ENCODE measurements at places on chromosomes 5 and 9. TPM values are rescaled to one million over a fixed set of nuclear protein-coding genes. Genes with fewer than 3 reads are reported as not detected.

The SUSD3 gene
- total RNA-seq: not detected

The PHYHD1 gene
- 24.3 TPM for total RNA-seq

The QRFP gene
- total RNA-seq: 0.48 TPM

The RNF183 gene
- 3.4 TPM for total RNA-seq

Measured in umbilical cord (tissue), 2 donors.